ENCODE measurements at places on chromosomes 16 and 17.

- DNase-seq, result no peak
Measured at GRCh38 chr17:79011451-79012147, 2.0 kb upstream of the CANT1 start.

DNA sequence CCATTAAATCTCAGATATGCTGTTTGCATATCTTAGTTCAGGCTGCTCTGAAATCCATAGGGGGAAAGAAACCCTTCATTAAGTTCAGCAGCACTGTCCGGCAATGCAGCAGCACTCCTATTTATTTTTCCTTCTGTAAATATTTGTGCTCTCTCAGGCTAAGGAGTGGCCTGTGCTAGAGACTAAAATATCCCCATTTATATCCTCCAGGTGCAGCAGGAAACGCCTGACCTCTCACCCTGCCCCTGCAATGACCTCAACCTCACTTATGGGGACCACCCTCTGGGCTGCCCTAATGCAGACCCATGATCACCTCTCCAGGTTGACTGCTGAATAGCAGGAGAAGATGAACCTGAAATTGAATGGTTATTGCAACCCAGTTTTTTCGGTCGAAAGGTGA lies 165.0 kb upstream of the ELAC2 start:
- no peak for DNase-seq

DNA sequence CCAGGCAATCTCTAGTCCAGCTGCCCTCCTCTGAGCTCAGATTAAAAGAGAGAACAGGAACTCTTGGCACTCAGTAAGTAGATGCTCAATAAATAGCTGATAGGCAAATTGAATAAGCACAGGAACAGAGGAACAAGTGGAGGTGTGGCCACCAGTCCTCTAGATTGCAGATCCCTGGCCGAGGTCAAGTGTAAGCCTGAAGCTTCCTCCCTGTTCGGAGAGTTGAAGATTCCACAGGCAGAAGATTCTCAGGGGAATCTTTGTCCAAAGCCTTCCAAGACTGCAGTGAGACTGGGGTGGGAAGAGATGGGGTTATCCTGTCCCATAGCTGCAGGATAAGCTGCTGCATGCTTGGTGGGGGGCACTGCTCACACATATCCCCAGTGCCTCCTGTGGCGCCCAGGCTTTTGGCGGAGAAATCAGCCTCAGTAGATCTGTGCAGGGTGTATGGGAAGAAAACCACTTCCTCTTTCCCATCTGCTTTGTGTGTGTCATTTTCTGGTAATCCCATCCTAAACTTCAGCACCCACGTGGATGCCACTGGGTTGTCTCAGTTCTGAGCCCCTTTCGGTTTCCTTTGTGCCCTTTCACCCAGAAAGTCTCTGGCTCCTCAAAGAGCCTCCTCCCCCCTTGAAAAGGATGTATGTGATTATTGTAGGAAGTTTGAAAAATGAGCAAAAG lies 12.1 kb downstream of the CD300A start:
- no peak for DNase-seq

DNA sequence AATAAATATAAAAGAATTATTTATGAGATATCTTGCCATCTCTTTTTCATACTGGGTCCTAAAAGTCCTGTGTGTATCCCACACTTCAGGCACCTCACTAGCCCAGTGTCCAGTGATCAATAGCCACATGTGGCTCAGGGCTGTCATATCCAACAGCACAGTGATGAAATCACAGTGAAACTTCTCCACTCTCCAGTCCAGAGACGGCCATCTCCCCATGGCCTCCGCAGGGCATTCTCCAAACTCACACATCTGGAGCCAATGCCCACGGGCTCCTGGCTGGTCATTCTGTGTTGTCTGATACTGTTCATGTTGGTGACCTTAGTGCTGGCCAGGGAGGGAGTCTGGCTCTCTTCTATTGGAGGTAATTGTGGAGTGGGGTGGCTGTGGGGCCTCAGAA lies 125.2 kb upstream of the SDK2 start:
- no peak for DNase-seq

- no peak for DNase-seq
Measured at GRCh38 chr17:49508866-49509587, 13.9 kb downstream of the NGFR start.

DNA sequence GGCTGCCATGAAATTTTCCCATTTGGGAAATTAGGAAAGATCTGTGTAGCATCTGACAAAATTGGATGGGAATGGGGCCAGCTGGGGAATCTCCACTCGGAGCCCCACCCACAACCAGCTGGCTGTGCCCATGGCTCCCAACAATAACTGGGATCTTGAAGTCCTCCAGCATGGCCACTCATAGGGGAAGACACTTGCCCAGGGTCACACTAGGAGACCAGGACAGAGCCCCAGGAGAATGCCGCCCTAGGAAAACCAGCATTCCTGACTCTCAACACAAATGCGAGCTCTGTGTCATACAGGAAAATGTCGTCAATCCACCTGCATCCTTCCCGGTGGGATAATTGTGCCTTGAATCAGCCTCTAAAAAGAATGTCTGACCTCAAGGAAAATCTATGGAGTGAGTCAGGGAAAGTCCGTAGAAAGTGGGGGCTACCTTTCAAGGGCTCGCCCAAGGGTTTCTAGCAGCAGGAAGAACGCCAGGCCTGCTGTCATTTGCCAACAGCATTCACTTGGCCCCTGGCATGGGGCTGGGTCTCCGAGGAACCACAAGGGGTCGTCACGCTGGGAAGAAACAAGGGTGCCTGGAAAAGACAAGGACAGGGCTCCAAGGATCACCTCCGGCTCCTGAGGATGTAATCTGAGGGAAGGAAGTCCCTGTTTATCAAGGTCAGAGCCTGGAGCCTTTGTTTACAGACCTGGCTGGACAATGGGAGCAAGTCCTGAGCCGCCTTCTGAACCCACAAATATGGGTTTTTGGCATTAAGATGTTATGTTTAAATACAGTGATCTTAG lies 15.9 kb downstream of the CDH5 start:
- no peak for DNase-seq

- no peak for DNase-seq
Measured at GRCh38 chr17:75888484-75888883, 8.3 kb downstream of the TRIM65 start.

DNA sequence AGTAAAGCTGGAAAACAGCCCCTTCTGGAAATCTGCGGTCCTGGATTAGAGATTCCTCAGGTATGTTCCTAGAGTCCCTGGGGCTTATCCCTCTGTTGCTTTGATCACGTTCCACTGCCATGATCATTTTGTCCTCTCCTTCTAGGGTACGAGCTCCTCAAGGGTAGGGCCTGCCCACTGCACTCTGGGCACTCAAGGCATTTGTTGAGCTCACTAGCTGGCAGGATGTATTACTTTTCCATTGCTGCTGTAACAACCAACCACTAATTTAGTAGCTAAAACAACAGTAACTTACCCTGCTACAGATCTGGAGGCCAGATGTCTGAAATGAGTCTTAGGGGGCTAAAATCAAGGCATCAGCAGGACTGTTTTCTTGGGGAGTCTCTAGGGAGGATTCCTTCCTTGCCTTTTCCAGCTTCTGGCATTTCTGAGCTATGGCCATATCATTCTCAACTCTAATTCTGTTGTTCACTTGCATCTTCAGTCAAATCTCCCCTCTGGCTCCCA lies 65.7 kb downstream of the ARSG start:
- DNase-seq, result no peak

- DNase-seq, result no peak
Measured at GRCh38 chr16:6857575-6857974, 475.1 kb upstream of the RBFOX1 start.

- DNase-seq, result no peak
Measured at GRCh38 chr16:69874271-69874670, 76.9 kb upstream of the CLEC18A start.

- DNase-seq, result peak; percentile 50
Measured at GRCh38 chr16:72220875-72221629, 49.1 kb upstream of the PMFBP1 start.

- DNase-seq, result peak; percentile 13
Measured at GRCh38 chr17:81867991-81868673, 3.0 kb downstream of the ARHGDIA start.

- DNase-seq, result no peak
Measured at GRCh38 chr16:8665529-8665928, 8.9 kb upstream of the ABAT start.

GRCh38 chr16:48317026-48317425 lies 68.2 kb downstream of the SIAH1 start:
- no peak for DNase-seq

DNA sequence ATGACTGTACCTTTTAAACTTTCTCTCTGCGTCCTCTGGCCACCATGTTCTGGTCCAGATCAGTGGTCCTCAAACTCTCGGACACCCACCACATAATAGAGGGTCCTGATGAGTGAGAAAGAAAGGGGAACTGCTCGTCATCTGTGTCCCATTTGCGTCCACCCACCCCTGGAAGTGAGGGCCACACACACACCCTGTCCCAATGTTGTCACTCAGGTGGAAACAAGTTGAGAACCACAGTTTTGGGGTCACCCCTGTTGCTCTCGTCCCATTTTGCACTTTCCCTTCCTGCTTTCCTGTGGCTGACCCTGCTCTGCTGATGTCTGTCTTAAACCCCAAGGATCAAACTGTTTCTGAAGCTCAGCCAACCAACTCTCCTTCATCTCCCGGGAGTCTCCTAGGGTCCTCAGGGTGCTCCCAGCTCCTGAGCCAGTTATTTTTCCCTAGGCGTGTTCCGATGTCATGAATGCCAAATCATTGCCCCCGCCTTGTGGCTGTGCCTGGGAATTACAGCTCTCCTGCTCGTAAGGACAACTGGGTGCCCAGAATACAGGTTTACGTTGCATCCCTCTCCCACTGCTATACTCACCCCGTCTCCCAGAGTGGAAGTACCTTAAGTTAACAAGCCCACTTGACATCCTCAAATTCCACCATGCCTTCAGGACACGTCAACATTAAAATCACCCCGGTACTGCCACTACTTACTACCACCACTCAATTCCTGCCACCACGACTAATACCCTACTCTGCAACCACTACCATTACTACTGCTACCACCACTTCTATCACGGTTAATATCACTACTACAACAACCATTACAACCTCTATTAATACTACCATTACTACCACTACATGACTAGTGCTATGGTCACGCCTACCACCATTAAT lies 26.0 kb upstream of the HNF1B start:
- peak; percentile 68 for DNase-seq

- DNase-seq, result no peak
Measured at GRCh38 chr16:51567911-51568310, 416.8 kb upstream of the SALL1 start.

GRCh38 chr16:73054125-73054484 lies 6.2 kb upstream of the ZFHX3 start:
- DNase-seq, result peak; percentile 60

- DNase-seq, result peak; percentile 36
Measured at GRCh38 chr17:54662978-54663876, 237.4 kb upstream of the TOM1L1 start.

DNA sequence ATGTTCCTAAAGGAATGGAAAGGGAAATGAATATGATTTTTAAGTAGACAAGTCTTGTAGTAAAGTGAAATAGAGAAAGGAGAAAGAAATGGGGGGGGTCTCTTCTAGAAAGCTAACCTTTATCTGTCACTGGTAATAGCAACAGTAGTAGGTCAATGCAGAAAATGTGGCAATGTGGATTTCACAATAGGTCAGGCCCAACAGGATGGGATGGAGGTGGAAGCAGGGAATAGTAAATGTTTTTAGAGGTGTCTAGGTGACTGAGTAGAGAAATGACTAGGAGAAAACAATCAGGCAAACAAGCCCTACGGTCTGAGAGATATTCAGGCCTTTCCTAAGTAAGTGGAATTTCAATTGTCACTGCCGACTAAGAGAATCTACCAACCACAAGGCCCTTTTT lies 6.0 kb upstream of the RSKR start:
- DNase-seq, result no peak

GRCh38 chr17:7858522-7858810 lies 663 bp downstream of the CYB5D1 start:
- no peak for DNase-seq

- peak; percentile 79 for DNase-seq
Measured at GRCh38 chr17:8120520-8121406, 2.4 kb upstream of the ALOXE3 start.

DNA sequence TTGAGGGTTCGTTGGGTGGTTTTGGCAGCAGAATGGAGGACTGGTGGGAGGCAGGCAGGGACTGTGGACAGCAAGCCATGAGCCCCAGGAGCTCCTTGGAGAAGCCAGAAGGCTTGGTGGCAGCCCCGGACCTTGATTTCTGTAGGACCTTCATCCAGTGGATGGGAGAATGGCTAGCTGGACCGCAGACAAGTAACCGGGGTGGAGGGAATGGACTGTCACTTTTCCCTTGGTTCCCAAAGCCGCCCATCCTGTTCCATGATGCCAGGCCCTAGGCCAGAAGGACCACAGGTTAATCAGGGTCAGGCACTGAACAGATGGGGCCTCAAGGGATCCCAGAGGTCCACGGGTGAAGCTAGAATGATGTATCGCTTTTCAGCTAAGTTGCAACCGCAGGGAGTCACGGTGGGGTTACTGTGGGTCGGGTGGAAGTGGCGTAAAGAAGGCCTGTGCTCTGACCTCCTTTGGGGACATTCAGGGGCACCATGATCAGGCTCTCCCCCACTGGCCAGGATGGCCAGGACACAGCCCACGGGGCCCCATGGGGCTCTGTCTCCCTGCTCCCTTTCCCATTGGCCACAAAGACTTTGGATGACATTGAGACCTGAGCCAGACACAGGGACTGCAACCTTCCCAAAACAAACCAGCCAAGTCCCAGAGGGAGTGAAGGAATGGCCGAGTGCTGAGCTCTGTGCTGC lies 66.9 kb upstream of the MRTFB start:
- DNase-seq, result no peak

- peak; percentile 39 for DNase-seq
Measured at GRCh38 chr16:58471209-58471975, 28.6 kb upstream of the NDRG4 start.

DNA sequence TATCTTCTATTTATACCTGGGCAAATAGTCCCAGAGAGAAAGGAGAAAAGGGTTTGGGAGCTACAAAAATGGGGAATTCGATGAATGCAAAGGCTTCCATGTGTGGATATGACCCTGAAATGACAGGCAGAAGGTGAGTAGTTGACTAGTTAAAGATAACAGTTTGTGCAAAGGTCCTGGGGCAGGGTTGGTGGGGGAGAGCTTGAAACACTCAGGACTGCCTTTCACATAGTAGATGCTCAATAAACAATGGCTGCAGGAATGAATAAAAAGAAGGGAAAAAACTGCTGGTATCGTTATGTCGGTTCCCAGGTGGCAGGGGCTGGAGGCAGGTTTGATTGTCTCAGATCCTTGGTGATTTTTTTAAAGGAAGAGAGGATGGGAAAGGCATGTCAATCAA lies 445.5 kb downstream of the HAPSTR1 start:
- DNase-seq, result no peak

GRCh38 chr16:64292161-64292560 lies 829.7 kb downstream of the CDH11 start:
- no peak for DNase-seq

DNA sequence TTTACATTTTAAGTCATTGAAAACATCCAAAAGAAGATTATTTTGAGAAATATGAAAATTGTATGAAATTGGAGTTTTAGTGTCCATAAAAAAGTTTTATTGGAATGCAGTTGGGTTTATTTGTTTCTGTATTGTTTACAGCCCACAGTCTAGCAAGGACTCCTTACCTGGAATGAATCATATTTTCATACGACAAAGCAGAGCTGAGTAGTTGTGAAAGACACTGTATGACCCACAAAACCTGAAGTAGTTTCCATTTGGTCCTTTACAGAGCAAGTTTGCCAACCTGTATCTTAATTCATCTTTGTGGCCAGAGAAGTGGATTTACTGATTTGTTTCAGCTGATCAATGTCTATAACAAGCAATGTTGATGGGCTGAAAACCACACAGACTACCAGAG lies 10.3 kb downstream of the CCL18 start:
- DNase-seq, result no peak

GRCh38 chr16:58127033-58127556 lies 2.1 kb downstream of the CFAP20 start:
- DNase-seq, result peak; percentile 58

GRCh38 chr16:51696376-51696775 lies 545.3 kb upstream of the SALL1 start:
- peak; percentile 15 for DNase-seq

Data from eye (tissue), 1 donor.